ENCODE measurements at places on chromosomes 11 and 22.

DNA sequence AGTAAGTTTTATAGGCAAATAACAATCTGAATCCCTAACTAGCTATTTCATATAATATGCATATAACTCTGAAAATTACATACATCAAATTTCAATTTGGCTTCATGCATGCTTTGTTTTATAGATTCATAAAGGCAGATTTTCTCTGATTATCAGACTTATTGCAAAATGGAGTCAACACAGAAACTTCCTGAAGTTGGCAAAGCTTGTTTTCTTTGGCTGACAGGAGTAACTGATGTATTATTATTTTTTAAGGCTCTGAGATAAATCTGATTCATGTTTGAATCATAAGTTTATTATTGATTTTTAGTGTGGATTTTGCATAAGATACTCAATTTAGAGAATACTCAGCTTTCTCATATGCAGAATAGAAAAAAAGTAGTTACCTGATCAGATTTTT is 356.3 kb upstream of the CCDC90B start:
- DNase-seq: no peak

DNA sequence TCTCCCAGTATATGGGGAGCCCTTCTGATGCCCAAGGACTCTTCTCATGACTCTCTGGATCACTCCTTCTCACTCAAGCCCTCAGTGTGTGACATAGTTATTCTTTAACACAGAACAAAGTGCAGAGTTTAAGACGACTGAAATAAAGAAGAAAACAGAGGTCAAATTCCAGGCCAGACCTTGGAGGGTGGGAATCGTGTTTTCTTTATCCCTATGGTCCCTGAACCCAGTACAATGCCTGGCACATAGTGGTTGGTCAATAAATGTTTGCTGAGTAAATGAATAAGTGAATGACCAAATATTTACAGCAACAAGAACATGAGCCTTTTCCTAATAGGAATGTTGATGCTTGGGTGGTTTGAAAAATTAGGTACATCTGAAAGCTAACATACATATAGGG is 28.8 kb downstream of the VSTM5 start:
- DNase-seq: no peak

GRCh38 chr11:94741022-94741679 is 27.0 kb upstream of the AMOTL1 start:
- DNase-seq: no peak

- DNase-seq: no peak
Observed at GRCh38 chr22:25714739-25715138, 27.2 kb upstream of the MYO18B start.

- DNase-seq: no peak
Observed at GRCh38 chr11:78339483-78339882, 78.1 kb downstream of the GAB2 start.

DNA sequence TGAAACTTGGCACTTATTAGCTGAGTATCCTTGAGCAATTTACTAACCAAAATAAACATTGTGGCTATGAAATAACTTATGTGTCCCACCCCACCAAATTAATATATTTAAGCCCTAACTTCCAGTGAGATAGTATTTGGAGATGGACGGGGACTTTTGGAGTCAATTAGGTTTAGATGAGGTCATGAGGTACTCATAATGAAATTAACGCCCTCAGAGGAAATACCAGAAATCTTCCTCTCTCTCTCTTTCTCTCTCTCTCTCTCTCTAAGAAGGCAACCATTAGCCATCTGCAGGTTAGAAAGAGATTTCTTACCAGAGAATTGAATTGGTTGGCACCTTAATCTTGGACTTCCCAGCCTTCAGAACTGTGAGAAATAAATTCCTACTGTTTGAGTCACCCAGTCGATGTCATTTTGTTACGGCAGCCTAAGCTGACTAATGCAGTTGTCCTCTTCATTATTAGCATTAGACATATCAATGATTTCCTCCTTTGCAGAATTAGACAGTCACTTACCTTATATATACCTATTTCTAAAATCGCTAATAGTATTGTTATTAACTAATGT is 1284.0 kb downstream of the FAM181B start:
- no peak for DNase-seq

- DNase-seq: no peak
Observed at GRCh38 chr11:1377231-1377780, 12.4 kb upstream of the BRSK2 start.

DNA sequence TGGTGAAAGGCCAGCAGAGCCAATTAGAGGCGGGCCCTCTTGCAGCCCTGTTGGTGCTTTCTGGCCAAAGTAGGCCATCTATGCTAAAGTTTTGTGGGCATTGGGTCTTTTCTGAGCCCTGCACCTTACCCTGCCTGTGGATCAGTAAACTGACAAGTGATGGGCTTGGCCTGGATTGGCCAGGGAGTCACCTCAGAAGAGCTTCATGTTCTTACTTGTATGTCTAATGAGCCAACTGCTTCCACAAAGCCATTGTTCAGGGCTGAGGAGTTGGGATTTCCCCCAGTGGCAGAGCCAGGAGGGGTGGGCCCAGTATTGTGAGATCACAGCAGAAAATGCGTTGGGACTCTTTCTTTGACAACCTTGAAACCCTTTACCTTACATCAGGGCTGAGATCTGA is 90.4 kb downstream of the CWC15 start:
- DNase-seq: no peak

DNA sequence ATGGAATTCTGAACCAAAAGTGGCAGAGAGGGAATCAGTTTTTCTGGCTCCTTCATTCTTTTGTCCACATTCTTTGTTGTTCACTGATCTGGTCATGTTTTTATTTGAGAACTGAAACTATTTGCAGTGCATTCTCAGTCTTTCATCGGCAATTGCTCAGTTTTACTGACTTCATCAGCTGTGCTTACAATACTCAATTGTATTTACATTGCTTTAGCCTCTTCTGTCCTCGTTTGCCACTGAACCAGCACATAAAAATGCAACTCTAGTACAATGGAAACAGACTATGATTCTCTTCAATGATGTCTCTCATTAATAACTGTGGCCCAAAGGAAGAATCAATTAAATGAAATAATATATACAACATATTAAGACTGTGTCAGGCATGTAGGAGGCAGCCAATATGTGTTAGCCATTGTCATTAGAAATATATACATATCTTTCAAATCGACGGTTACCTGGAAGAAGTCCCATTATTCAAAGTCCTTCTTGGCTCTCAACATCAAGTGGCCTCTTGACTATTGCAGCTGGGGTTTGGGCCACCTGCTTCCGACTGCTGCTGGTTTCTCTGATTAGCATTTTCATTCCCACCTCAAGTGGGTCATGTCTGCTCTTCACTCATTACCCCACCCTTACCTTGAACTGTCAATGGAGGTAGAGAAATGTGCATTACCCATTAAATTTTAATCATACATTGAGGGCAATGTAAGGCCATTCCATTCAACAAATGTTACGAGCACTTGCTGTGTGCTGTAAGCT is 600.1 kb downstream of the INSC start:
- no peak for DNase-seq

- DNase-seq: no peak
Observed at GRCh38 chr22:21916309-21916918, 36.2 kb downstream of the PPM1F start.

DNA sequence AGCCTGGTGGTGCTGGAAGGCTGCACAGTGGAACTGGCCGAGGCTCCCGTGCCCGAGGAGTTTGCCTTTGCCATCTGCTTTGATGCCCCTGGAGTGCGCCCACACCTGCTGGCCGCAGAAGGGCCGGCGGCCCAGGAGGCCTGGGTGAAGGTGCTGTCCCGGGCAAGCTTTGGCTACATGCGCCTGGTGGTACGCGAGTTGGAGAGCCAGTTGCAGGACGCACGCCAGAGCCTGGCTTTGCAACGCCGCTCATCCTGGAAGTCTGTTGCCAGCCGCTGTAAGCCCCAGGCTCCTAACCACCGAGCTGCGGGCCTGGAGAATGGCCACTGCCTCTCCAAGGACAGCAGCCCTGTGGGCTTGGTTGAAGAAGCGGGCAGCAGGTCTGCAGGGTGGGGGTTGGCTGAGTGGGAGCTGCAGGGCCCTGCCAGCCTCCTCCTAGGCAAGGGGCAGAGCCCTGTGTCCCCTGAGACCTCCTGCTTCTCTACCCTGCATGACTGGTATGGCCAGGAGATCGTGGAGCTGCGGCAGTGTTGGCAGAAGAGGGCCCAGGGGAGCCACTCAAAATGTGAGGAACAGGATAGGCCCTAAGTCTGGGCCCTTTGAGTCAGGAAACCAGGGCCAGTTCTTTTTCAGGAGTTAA is 1.9 kb upstream of the SMDT1 start:
- DNase-seq: no peak

DNA sequence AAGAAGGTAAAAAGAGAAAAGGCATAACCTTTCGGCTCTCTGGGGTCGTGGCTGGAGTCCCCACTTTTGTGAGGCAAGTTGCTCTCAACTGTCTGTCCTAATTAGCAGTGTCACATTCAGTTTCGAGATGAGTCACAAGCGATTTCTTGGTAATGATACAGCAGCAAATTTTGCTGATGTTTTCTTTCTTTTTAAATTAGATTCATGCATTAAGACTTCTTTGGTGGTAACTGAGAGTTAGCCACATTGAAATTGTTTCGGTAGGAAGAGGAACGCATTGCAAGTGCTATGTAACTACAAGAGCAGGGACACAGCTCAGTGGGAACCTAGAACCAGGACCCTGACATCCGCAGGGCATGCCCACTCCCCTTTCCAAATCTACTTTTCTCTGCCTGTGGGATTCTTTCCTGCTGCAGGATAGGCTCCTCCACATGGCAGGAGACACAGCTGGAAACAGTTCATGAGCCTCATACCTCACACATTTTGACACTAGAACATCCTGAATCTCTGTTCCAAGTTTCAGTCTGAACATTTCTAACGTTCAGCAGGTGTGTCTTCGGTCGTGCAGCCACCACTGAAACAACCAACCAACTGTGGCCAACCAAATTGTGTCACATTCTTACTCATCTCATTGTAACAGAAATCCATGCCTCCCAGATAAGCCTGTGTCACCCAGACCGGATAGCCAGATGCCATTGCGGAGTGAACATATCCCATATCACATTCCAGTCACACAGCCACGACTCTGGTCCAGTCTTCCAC is 987.6 kb downstream of the NTM start:
- no peak for DNase-seq

DNA sequence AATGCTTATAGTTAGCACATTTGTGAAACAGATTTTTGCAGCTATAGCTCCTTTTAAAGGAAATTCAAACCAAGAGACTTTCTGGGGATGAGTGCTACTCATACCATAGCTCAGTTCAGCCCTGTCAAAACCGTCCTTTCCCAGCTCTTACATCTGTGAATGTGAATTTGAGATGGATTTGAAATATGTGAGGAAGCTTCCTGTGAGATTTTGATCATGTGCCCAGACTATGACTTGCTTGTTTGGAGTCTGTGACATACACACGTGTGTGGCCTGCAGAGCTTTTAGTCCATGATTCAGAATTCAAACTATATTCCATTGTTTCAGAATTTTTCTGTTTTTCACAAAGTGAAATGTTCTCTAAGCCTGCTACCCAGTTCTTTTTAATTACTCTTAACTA is 4.4 kb upstream of the MMP1 start:
- DNase-seq: no peak

GRCh38 chr22:25392584-25392983 is 171.9 kb upstream of the GRK3 start:
- no peak for DNase-seq

- DNase-seq: peak; percentile 83
Observed at GRCh38 chr11:76318744-76319384, 62.1 kb downstream of the THAP12 start.

DNA sequence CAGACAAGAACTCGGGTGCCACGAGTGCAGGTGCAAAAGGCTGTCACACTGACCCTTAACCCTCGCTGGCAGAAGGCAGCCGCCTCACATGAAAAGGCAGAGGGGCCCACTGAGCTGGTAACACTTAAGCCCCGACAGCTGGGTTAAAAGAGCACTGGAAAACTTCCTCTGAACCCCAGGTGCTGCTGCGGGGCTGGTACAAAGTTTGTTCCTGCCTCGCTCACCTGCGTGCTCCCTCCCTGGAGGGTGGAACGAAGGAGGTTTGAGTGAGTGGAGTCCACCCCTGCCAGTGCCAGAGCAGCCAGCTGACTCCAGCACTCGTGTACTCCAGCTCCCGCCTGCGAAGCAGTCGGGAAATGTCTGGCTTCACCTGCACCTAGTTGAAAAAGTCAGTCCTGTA is 12.6 kb downstream of the SULT4A1 start:
- no peak for DNase-seq

DNA sequence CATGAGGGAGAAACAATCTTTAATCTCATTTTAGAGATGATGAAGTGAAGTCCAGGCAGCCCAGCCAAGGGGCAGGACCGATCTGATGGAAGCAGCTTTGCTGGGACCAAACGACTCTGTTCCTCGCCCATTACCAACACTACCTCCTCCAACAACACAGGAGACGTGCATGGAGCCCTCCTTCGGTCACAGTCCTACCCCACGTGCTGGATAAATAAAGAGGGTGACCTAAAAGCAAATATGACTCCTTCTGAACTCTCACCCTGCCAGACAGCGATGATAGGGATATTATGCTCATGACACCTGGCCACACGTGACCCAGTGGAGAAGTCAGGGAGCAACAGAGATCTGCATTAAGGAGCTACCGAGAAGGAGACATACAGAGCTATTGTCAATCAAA is 26.0 kb downstream of the SCGB1A1 start:
- DNase-seq: no peak

- DNase-seq: no peak
Observed at GRCh38 chr11:130403271-130403804, 25.1 kb downstream of the ADAMTS8 start.

DNA sequence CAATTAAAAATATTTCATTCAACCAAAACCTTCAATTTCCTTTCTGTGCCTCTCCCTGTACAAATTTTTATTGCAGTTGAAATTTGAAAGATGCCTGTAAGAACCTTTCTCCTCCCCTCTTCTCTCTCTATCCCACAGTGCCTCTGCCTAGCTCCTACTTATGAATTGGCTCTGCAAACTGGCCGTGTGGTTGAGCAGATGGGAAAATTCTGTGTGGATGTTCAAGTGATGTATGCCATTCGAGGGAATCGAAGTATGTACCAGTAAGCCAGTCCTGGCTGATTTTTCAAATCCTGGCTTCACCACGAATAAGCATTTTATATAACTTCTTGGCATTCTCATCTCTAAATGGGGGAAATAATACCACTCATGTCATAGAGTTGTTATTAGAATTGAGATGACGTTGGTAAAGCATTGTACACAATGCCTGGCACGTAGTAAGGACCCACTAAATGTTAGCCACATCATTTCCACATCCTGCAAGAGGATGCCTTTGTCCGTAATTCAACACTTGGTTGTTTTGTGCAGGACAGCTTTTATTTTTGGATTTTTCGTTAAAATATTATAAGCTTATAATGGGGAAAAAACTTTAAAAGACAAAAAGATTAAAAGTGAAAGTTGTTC is 6.0 kb downstream of the DDX25 start:
- DNase-seq: no peak

GRCh38 chr11:64915376-64915887 is 1.6 kb downstream of the ATG2A start:
- DNase-seq: no peak
